ENCODE measurements at places on chromosomes 4 and X. TPM values are rescaled to one million over a fixed set of nuclear protein-coding genes. Genes with fewer than 3 reads are reported as not detected.

Gene TEC
- total RNA-seq = 1.2 TPM

Gene ZNF732
- total RNA-seq = 0.16 TPM

Gene NOX1
- total RNA-seq = 31.8 TPM

Gene PF4V1
- not detected for total RNA-seq

Gene CLDN34
- total RNA-seq = not detected

DNA sequence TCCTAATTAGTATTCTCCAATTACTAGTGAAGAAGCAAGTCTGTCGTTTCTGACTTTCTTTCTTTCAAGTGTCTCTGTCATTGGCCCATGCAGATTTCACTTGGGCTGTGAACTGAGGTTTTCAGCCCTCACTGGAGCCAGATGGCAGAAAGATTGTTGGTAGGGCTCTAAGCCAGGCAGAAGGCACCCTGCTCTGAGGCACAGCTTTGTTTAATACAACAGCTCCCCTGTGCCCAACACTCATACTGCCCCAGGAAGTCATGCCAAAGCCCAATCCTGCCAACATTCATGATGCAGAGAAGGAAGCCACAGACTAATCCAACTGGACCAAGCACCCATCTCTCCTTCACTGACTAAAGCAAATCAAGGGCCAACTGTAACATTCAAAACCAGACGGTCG lies 117.1 kb upstream of the FRG1 start:
- DNase-seq = no peak

- DNase-seq = no peak
Measured at GRCh38 chrX:124641737-124642491, 295.6 kb downstream of the SH2D1A start.

DNA sequence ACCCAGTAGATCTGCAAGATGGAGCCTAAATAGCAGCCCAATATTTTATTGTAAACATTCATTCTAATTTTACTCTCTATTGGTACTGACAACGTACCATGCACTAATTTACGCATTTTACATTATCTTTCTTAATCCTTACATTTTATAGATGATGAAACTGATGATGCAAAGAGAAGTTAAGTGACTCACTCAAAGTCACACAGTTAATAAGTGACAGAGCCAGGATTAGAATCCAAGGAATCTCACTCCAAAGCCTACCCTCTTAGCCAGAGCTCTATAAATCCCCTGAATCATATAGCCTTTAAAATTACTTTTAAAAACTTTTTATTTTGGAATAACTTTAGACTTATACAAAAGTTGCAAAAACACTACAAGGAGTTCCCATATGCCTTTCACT lies 37.6 kb downstream of the PHKA1 start:
- no peak for DNase-seq

GRCh38 chr4:83171436-83172039 lies 57.0 kb upstream of the PLAC8 start:
- DNase-seq = no peak

DNA sequence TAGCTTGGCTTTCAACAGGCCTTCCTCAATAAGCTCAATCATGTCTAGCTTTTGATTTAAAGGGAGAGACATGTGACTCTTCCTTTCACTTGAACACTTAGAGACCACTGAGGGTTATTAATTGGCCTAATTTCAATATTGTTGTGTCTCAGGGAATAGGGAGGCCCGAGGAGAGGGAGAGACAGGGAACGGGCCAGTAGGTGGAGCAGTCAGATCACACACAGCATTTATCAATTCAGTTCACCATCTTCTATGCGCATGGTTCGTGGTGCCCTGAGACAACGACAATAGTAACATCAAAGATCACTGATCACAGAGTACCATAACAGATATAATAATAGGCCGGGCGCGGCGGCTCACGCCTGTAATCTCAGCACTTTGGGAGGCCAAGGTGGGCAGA lies 17.8 kb downstream of the ZNF81 start:
- DNase-seq = peak; percentile 36

DNA sequence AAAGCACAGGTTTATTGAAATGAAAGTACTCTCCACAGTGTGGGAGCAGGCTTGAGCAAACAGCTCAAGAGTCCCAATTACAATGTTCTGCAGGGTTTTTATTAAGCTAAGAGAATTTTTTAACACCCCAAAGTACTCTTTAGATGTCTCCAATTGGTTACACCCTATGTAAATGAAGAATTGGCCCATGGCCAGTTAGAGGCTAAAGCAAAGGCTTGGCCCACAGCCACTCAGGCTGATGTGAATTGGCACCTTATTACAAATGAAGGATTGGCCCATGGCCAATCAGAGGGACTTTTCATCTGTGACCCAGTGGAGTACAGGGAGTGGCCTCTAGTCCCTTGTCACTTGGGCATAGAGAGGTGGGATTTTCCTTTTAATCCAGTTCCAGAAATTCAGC lies 30.1 kb upstream of the IQCM start:
- DNase-seq = no peak

GRCh38 chr4:36303426-36304137 lies 22.2 kb downstream of the DTHD1 start:
- no peak for DNase-seq

DNA sequence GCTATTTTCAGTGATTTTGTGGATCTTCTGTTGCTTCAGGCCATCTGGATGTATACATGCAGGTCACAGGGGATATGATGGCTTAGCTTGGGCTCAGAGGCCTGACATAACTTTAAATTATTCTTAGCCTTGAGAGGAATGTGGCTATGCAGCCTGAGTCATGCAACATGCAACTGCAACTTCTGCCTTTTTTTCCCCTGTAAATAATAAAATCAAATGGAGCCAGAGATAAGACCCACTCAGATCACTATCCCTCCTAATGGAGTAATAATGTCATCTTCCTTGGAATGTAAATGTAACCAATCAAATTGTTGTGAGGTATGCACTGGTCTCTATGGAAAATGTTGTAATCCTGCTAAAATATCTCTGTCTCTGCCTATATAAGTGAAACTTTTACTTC lies 54.9 kb downstream of the MAGEB17 start:
- no peak for DNase-seq

- no peak for DNase-seq
Measured at GRCh38 chr4:55906989-55907388, 41.8 kb upstream of the CEP135 start.

GRCh38 chr4:138088449-138089208 lies 153.5 kb downstream of the SLC7A11 start:
- no peak for DNase-seq

Measured in transverse colon (tissue), 4 donors.